ENCODE measurements at places on chromosomes 12 and 14. TPM values are rescaled to one million over a fixed set of nuclear protein-coding genes. Genes with fewer than 3 reads are reported as not detected.

The HOXC5 gene
- total RNA-seq = 0.31 TPM

The EML5 gene
- total RNA-seq = 1.1 TPM

The DEPDC4 gene
- total RNA-seq = not detected

The ZFC3H1 gene
- 60.8 TPM for total RNA-seq

The TAS2R50 gene
- total RNA-seq = not detected

The SLC17A8 gene
- total RNA-seq = not detected

The AJUBA gene
- 44.3 TPM for total RNA-seq

The TSPAN19 gene
- not detected for total RNA-seq

The GPR68 gene
- total RNA-seq = 14.9 TPM

The RAD9B gene
- total RNA-seq = 0.40 TPM

The IFNG gene
- not detected for total RNA-seq

The NRIP2 gene
- total RNA-seq = 1.6 TPM

The ARHGAP9 gene
- total RNA-seq = 4.6 TPM

The TGM1 gene
- total RNA-seq = 1,879 TPM

The KRT72 gene
- not detected for total RNA-seq

The CLEC1B gene
- total RNA-seq = not detected

The GLIPR1L1 gene
- total RNA-seq = not detected

The OVCH1 gene
- total RNA-seq = 0.38 TPM

The NUMB gene
- total RNA-seq = 28.7 TPM

The SYNJ2BP gene
- total RNA-seq = 17.0 TPM

The SOAT2 gene
- not detected for total RNA-seq

The SERPINA3 gene
- 10.6 TPM for total RNA-seq

The SSPN gene
- 0.99 TPM for total RNA-seq

The KLHL28 gene
- total RNA-seq = 7.9 TPM

The GUCY2C gene
- total RNA-seq = not detected

The VTI1B gene
- total RNA-seq = 57.7 TPM

The BEGAIN gene
- total RNA-seq = 0.47 TPM

The FAM90A1 gene
- 0.64 TPM for total RNA-seq

The ADSS1 gene
- total RNA-seq = 3.4 TPM

The COA8 gene
- 19.8 TPM for total RNA-seq

The PPP1R1A gene
- total RNA-seq = 0.15 TPM

The VDR gene
- total RNA-seq = 16.6 TPM

The GPR84 gene
- total RNA-seq = not detected

The KRT82 gene
- total RNA-seq = not detected

The TRIM9 gene
- 0.21 TPM for total RNA-seq

The SIX4 gene
- 0.53 TPM for total RNA-seq

The KRT74 gene
- total RNA-seq = not detected

The PLEKHD1 gene
- not detected for total RNA-seq

The SPIC gene
- total RNA-seq = not detected

The LHX5 gene
- total RNA-seq = not detected

The RTL1 gene
- total RNA-seq = not detected

The LMNTD1 gene
- not detected for total RNA-seq

The CKB gene
- 42.8 TPM for total RNA-seq

The TMEM121 gene
- total RNA-seq = 2.1 TPM

The MYO1H gene
- total RNA-seq = 0.62 TPM

The FMNL3 gene
- total RNA-seq = 6.3 TPM

The C14orf93 gene
- 12.7 TPM for total RNA-seq

The OLR1 gene
- 2.7 TPM for total RNA-seq

The LUM gene
- 42.0 TPM for total RNA-seq

Measured in esophagus squamous epithelium (tissue), 5 donors.